GM23248 (cell line): ENCODE measurements at places on chromosomes 13 and 19.

DNA sequence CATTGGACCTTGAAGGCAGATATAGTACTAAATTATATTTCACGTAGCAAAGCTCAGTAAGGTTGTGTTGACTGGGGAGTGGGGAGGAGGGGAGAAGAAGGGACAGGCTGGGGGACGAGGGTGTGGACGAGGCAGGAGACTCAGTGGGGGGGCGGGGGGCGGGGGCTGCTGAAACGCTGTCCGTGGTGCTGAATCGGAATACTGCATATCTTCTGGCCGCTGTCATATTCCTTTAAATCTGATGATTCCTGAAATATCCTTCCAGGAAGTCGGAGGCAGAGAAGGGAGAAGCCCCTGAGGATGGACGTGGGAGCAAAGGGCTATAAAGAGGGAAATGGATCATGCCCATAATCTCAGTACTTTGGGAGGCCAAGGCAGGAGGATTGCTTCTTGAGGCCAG lies 34.7 kb upstream of the CASP14 start:
- DNase-seq = no peak

DNA sequence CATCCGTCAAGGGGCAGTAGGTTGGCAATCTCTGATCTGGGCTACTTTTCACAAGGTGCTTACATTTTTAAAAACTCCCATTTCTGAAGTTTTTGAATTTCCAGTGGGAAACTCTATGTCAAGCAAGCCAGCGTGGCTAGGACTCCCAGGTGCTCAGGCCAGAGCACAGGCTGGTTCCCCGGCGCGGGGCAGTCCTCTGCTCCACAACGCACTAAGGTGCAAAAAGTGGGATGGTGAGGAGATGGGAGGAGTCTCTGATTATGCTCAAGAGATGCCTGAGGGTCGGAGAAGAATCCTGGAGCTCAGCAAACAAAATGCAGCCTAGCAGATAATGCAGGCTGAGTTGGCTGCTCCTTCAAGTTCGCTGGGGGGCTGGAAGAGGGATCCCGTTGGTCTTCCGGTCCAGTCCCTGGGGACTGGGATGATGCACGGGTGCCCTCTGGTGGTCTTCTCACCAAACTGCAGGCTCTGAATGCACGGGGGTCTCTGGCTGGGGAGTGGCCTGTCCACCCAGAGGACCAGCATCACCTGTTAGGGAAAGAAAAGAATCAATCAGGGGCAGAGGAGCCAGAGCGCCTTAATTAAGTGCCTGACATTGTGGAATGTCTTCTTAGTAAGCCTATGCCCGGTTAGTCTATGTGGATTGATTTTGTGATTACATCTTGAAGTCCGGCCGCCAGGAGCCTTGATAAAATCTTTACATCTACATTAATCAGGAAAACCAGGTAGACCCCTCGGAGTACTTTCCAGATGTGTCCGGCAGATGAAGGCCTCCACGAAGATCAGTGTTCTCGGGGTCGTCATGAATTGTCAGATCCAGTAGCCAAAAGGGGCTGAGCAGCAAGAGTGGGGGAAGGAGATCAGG lies 244.4 kb upstream of the MAB21L1 start:
- DNase-seq = peak; percentile 75

- DNase-seq = peak; percentile 9
Observed at GRCh38 chr13:42875475-42876269, 94.3 kb downstream of the FAM216B start.

DNA sequence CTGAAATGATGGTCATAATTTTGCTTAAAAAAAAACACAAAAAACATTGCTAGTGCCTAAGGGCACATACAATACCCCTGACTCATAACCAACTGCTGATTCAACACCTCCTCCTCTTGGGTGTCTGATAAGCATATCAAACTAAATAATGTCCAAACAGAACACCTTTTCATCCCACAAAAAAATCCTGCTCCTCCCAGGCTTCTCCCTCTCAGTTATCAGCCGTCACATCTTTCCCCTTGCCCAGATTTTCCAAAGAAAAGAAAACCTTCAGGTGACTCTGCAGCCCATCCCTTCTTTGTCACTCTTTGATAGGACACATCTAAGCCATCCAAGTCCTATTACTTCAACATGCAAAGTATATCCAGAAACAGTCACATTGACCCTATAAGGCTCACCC lies 46.9 kb downstream of the ABCC4 start:
- DNase-seq = peak; percentile 46

- peak; percentile 85 for DNase-seq
Observed at GRCh38 chr13:113178070-113178895, 19.8 kb downstream of the PROZ start.

- peak; percentile 75 for DNase-seq
Observed at GRCh38 chr19:6238643-6239281, 41.0 kb downstream of the MLLT1 start.

DNA sequence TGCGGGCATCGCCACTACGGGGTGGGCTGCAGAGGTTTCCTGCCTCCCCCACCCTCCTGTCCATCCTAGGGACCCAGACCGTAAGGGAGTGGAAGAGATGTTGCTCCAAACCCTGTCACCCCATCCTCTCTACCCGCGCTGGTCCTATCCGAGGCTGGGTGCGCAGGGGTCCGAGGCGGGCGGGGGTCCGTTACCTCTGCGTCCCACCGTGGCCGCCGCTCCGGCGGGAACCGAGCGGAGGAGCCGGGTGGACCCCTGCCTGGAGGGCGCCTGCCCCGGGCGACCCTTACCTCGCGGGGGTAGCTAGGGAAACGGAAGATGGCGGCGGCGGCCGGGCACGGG lies at the start of gene DGKH:
TSS of gene DGKH (plus strand) at position 307 of the 342 bp plus-strand sequence. CDS start 126 bp downstream, outside the sequence.
- DNase-seq = peak; percentile 38

DNA sequence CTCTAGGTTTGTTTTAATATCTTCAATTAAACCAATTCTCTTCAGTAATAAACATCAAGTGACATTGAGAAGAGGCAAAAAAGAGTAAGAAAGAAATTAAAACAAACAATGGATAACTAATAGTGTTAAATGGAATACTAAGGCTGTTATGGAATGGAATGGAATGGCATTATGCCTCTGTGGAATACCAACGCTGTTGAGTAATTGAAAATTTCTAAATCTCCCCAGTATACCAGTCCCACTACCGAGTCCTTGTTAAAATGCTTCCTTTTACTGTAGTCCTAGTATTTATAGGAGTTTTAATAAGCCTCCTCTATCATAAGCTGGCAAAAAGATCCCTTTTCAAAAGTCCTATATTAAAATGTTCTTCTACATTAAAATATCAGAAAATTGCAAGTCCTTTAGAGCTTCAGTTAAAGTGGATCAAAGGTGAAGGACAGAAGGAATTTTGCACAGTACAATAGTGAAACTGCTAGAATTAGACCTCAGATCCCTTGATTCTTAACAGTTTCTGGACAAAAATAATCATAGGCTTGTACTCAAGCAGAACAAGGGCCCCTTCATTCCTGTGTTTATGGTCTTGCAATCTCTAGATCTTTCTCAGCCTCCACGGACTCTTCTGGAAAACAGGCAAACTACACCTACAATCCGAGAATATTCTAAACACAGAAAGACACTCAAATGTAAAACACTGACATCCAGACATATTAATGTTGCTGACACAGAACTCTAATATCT lies 128.2 kb downstream of the PCDH9 start:
- no peak for DNase-seq

GRCh38 chr19:42132851-42133528 lies 744 bp upstream of the POU2F2 start:
- DNase-seq = peak; percentile 69

- DNase-seq = peak; percentile 20
Observed at GRCh38 chr13:70623239-70623638, 515.0 kb upstream of the KLHL1 start.

DNA sequence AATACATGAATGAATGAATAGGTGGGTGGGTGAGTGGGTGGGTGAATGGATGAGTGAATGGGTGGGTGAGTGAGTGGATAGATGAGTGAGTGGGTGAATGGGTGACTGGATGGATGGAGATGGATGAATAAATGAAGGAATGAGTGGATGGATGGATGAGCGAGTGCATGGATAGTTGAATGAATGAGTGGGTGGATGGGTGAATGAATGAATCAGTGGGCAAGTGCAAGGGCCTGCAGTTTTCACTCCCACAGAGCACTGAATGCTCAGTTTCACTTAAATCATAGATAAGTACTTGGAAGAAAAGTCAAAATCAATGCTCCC lies 12.4 kb downstream of the GAS6 start:
- no peak for DNase-seq

GRCh38 chr19:18795540-18795939 lies 4.4 kb upstream of the COMP start:
- peak; percentile 84 for DNase-seq

DNA sequence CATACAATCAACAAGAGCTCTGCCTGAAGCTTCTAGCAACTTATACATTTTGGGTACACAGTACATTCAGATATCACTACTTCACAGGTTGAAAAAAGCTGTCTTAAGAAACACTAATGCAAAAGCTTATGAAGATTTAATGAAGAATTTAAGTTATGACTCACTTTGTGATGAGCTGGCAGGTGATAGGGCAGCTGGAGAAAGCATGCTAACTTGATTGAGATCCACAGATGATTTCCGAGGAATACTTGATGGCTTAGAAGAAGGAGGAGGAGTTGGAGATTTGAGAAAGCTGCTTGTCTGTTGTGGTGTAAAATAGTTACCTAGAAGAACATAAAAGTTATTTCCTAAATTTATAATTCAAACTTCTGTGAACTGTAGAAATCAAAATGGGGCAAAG lies 23.3 kb downstream of the EXOSC8 start:
- DNase-seq = peak; percentile 75

DNA sequence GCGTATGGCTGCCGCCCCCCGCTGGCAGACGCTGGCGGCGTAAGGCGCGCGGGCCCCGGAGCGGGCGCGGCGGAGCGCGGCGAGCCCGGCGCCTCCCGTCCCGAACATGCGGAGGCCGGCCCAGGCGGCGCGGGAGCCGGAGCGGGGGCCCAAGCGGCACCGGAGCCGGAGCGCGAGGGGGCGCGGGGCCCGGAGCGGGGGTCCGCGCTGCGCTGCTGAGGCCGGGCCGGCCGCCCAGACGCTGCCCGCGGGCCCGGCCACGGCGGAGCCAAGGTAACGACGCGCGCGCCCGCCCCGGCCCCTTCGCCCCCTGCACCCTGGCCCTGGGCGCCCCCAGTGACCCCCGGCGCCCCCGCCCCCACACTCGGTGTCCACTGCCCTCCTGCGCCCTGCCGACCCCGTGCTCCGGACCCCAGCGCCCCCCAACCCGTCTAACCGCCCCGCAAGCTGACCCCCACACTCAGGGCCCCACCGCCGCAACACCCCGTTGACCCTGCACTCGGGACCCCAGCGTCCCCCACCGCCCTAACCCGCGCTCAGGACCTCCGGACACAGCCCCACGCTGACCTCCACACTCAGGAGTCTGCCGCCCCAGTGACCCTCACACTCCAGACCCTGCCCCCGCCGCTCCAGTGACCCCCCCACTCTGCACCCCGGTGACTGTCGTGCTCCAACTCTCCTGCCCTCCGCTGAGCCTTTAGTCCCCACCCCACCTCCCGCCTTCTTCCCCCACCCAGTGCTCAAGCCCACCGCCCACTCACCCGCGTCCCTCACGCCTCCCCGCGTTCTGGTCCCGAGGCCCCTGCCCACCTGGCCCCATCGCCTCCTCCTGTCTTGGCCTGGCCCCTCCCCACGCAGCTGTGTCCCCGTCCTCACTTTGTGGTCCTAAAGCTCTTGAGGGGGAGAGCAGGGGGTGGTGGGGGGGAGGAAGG lies at the start of gene CSNK1G2:
TSS of gene CSNK1G2 (plus strand) at position 27 of the 932 bp plus-strand sequence. CDS start 28,601 bp downstream, outside the sequence.
- peak; percentile 37 for DNase-seq

DNA sequence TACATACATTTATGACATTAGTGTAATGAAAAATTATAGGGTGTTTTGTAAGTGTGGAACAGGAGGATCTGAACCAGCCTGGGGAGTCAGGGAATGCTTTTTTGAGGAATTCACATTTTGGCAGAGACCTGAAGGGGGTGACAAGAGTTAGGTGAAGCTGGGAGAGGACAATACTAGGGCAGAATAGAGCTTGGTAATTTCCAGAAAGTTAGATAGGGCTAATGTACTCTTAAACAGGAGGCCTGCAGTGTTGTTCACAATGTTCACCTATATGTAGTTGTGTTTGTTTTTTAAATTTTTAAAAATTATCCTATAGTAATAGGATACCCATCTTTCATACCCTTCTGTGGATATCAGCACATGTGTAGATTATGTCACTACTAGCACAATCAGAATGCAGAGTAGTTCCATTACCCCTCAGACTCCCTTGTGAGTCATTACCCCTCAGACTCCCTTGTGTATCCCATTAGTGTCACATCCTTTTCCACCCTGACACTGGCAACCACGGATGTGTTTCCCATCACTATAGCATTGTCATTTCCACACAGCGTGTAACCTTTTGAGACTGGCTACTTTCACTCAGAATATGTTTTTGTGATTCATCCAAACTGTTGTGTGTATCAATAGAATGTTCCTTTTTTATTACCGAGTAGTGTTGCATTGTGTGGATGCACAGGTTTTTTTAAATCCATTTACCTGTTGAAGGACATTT lies 43.1 kb downstream of the PCCA start:
- peak; percentile 96 for DNase-seq

GRCh38 chr19:35389192-35389861 lies 18.5 kb downstream of the GPR42 start:
- DNase-seq = no peak

DNA sequence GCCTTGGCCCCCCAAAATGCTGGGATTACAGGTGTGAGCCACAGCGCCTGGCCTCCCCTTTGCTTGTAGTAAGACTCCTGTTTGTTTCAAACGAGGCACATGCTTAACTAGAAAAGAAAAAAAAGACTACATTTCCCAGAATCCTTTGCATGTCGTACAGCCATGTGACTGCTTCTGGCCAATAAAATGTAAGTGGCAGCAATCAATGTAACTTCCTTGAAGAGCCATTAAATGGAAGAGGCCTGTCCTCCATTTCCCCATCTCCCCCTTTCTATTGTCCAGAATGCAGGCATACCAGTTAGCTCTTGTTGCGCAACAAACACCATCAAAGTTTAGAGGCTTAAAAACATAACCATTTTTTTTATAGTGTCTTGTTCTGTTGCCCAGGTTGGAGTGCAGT lies 10.4 kb upstream of the GPR32 start:
- peak; percentile 45 for DNase-seq

- DNase-seq = no peak
Observed at GRCh38 chr19:5651361-5651760, 28.5 kb downstream of the SAFB start.

- DNase-seq = no peak
Observed at GRCh38 chr13:79445968-79446645, 34.8 kb upstream of the NDFIP2 start.

DNA sequence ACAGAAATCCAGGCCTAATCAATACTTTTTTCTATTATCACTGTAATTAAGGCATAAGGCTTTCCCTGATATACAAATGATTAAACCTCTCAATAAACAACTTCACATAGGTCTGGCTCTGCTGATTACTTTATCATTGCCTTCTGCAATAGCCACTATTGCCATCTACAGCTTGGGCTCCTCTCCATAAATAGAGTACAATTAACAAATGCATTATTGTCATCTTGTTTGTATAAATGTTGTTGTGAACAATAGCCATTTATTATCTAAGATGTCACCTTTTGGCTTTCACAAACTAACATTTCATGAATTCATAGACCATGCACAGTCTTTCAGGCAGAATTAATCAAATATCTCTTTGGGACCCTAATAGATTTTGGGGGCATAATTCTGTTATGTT lies 53.3 kb downstream of the NHLRC3 start:
- DNase-seq = no peak

- DNase-seq = peak; percentile 39
Observed at GRCh38 chr19:2261438-2262172, 5.4 kb upstream of the JSRP1 start.
